Stimulated activated CD8-positive, alpha-beta memory T cell treated with anti-CD3 and anti-CD28 coated beads, Interleukin-7, amount 100 ng/mL, for 4 hours (primary cell): ENCODE measurements at places on chromosomes 1 and 21.

DNA sequence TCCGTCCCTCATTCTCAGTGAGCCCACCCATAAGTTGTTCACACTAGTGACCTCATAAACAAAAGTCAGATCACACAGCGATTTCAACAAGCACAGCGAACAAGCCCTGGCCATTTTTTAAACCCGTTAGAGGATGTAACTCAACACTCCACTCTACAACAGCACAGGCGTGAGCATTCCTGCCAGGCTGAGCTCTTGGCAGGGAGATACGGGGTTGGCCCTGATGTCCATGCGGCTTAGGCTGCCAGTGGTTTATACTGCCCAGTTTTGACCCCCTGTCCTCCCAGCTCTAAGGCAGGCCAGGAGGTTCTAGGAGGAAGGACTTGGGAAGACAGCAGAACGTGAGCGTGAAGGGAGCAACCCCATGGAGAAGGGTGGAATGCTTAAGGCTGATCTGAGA lies 35.0 kb downstream of the PARP1 start:
- no peak for DNase-seq

DNA sequence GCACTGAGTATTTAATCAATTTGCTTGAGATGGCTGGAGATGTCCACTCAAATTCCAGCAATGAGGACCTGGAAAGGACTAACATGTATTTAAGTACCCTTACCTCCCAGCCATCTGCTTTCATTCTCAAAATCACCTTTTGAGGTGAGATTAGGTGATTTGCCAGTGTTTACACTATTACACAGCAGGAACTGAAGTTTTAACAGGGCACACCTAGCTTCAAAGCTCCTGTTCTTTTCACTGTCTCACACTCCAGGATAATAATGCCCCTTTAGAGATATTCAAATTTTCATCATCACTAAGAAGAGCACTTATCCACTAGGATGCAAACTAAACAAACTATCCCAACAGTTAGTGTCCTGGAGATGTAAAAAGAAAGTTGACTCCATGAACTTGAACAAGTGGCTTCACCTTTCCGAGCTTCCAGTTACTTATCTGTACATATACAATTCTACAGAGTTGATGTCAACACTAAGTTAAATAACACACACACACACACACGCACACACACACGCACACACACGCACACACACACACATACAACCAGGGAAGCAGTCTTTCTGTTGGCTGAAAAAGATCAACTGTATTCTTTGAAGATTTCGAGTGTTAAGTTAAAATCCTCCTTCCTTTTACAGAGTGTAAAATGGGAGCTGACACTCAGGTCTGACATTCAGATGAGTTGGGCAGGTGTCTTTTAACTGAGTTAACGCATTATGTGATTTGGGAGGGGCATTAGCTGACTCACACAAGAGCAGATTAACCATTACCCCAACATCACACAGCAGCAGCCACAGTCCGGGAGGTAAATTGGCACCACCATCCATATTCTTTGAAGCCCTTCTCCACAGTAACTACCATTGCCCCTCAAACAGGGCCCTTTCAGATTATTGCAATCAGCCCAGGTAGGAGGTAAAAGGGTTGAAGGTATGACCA lies 15.5 kb upstream of the JAK1 start:
- DNase-seq, result no peak

DNA sequence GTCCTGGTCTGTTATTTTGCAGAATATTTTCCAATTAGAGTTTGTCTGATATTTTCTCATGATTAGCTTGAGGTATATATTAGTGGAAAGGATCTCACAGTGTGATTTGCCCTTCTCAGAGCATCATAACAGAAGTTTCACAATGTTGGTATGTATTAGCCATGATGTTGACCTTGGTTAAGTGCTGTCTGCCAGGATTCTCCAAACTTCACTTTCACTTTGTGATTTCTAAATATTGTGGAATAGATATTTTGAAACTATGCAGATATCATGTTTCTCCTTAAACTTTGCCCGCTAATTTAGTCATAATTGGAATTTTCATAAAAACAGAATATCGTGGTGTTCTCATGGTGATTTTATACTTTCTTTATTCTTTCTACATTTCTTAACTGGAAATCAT lies 98.0 kb upstream of the DEPDC1 start:
- DNase-seq, result no peak

DNA sequence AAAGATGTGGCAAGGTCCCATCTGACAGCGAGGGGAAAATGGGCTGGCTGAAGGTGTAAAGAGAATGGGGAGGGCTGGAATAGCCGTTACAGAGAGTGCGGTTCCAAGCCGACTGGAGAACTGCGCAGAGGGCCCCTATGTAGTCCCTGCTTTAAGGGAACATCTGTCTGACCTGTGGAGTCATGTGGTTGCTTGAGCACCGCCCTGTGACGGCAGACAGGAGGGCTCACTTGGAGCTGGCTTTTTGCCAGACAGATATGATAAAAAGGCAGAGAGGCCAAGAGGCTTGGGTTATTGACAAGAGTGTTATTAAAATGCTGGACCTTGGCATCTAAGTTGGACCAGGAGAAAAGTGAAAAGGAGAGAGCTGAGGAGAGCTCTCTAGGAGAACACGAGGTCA lies 5.9 kb upstream of the PTPRF start:
- no peak for DNase-seq

DNA sequence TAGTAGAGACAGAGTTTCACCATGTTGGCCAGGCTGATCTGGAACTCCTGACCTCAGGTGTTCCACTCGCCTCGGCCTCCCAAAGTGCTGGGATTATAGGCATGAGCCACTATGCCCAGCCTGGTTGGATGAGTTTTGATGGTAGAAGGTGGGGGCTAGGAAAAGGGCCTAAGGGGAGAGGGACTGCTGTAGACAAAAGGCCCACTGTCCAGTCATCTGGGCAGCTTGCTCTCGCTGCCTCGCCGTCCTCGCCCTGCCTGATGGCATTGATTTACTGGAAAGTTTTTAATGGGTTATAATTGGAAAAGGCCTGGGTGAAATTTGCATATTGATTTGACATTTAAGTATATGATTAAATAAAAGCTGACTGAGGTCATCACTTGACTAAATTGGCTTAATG lies 175.1 kb upstream of the CSF3R start:
- no peak for DNase-seq
